CD4-positive, alpha-beta T cell treated with Interferon alpha-2 for 1 hour (primary cell): ENCODE measurements at places on chromosomes 5 and 9.
A peak's percentile ranks its signal among the peaks of the same experiment; 100 is the strongest.

GRCh38 chr9:126532019-126532462 is 81.7 kb upstream of the LMX1B start:
- no peak for DNase-seq

- DNase-seq, result no peak
Measured at GRCh38 chr9:16184964-16185646, 632.3 kb downstream of the CCDC171 start.

- peak; percentile 31 for DNase-seq
Measured at GRCh38 chr5:87081511-87082372, 185.9 kb upstream of the RASA1 start.

GRCh38 chr9:136367296-136368145 is 4.0 kb upstream of the DNLZ start:
- no peak for DNase-seq
